NCI-H1092 (cell line): ENCODE measurements at places on chromosomes 6 and 20.
A peak's percentile ranks its signal among the peaks of the same experiment; 100 is the strongest.

- DNase-seq, result no peak
Measured at GRCh38 chr6:146408583-146408982, 135.1 kb upstream of the RAB32 start.

DNA sequence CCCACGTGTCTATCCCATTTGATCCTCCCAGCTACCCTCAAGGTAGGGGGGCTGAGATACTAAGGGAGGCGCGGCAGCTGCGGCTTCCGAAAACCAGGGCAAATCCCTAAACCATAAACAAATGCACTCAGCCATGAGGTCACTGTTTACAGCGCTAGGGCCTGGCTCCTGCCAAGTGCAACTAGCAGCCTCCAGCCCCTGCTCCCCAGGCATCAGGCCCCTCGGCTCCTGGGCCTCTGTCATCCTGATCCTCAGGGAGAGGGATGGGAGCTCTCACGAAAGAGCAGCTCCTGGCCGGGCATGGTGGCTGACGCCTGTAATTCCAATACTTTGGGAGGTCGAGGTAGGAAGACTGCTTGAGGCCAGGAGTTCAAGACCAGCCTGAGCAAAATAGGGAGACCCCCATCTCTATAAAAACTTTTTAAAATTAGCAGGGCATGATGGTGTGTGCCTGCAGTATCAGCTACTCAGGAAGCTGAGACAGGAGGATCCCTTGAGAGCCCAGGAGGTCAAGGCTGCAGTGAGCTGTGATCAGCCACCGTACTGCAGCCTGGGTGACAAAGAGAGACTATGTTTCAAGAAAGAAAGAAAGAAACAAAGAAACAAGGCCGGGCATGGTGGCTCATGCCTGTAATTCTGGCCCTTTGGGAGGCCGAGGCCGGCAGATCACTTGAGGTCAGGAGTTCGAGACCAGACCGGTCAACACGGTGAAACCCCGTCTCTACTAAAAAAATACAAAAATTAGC, 42.5 kb upstream of the TLDC2 start:
- no peak for DNase-seq

GRCh38 chr6:13368079-13368730, 39.9 kb upstream of the TBC1D7 start:
- no peak for DNase-seq

DNA sequence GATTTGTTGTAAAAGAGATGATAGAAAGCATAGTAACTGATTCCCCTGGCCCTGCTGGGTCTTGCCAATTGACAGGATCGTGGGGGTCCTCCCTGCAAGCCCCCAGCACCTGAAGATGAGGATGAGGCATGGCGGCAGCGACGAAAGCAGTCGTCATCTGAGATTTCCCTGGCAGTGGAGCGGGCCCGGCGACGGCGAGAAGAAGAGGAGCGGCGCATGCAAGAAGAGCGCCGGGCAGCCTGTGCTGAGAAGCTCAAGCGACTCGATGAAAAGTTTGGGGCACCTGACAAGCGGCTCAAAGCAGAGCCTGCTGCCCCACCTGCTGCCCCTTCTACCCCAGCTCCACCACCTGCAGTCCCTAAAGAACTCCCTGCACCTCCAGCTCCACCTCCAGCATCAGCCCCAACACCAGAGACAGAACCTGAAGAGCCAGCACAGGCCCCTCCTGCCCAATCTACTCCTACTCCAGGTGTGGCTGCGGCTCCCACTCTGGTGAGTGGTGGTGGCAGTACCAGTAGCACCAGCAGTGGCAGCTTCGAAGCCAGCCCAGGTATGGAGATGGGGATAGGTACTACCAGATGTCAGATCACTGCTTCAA, 7.3 kb downstream of the PRRC2A start:
- DNase-seq, result no peak

- peak; percentile 28 for DNase-seq
Measured at GRCh38 chr6:39377539-39377950, 55.0 kb upstream of the KCNK16 start.

DNA sequence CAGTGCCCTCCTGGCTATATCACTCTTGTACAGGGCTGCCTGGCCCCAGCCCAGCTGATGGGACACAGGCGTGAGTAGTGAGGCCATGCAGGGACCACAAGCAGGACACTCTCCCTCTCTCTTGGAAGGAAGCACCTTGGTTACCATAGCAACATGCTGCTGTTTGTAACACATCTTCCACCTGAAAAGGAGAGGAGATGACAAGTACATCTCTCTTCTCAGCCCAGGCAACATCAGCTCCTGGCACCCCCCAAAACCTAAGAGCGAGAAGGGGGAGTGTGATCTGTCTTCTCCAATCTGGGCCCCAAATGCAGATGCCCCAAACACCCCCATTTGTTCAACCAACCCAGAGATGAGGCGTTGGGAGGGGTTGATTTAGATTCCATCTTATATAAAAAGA, 49.9 kb downstream of the KCNB1 start:
- no peak for DNase-seq

- DNase-seq, result no peak
Measured at GRCh38 chr20:22775256-22775655, 190.9 kb upstream of the FOXA2 start.

DNA sequence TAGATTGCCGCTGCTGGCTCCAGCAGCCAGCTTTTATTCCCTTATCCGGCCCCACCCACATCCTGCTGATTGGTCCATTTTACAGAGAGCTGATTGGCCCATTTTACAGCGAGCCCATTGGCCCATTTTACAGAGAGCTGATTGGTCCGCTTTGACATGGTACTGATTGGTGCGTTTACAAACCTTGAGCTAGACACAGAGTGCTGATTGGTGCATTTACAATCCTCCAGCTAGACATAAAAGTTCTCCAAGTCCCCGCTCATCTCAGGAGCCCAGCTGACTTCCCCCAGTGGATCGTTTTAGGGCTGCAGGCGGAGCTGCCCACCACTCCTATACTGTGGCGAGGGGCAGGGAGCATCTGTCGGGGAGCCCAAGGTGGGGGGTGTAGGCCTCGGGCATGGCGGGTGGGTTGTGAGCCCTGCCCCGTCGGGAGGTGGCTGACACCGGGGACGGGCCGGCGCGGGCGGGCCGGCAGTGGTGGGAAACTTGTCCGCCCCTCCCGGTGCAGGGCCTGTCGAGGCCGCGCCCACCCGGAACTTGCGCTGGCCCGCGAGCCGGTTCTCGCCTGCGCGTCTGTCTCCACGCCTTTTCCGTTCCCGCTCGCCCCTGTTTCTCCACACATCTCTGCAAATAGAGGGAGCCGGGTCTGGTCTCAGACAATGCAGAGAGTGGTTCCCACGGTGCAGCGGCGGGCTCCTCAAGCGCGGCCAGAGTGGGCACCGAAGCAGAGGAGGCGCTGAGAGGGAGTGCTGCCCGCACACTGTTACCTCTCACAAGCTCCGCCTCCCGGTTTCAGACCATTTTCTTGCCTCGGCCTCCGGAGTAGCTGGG, 86.1 kb upstream of the STMND1 start:
- DNase-seq, result no peak

DNA sequence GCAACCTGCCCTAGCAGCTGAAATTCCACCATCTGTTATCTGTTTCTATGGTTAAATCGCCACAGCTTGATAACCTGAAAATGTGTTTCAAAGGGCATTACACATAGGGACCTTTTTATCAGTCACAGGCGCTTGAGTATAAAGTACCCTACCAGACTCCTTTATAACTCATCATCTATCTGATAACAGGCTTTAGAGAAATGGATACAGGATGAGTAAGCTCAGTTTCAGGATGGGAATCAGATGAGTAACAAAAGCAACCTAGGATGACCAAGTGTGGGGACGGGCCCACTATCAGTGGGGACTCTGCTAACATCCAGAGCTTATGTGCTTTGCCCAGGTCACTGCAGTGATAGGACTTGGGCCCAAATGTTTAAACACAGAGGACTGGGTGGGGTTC, 75.6 kb downstream of the PRND start:
- DNase-seq, result no peak

DNA sequence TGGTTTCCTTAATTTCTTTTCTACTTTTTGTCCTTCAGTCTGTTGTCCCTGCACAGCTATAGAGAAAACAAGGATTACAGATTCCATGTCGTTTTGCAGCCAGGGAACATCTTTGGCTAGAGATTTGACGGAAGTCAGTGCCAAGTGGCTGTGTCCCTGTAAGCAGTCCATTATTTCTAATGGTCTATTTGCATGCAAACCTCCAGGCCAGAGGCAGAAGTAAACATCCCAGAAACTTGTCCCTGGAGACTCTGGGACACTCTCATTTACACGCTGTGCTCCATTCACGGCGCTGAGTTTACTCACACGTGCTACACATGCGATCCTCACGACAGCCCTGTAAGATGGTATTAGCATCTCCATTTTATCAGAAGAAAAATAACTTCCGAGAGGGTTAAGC, 355.5 kb downstream of the PRKN start:
- no peak for DNase-seq

DNA sequence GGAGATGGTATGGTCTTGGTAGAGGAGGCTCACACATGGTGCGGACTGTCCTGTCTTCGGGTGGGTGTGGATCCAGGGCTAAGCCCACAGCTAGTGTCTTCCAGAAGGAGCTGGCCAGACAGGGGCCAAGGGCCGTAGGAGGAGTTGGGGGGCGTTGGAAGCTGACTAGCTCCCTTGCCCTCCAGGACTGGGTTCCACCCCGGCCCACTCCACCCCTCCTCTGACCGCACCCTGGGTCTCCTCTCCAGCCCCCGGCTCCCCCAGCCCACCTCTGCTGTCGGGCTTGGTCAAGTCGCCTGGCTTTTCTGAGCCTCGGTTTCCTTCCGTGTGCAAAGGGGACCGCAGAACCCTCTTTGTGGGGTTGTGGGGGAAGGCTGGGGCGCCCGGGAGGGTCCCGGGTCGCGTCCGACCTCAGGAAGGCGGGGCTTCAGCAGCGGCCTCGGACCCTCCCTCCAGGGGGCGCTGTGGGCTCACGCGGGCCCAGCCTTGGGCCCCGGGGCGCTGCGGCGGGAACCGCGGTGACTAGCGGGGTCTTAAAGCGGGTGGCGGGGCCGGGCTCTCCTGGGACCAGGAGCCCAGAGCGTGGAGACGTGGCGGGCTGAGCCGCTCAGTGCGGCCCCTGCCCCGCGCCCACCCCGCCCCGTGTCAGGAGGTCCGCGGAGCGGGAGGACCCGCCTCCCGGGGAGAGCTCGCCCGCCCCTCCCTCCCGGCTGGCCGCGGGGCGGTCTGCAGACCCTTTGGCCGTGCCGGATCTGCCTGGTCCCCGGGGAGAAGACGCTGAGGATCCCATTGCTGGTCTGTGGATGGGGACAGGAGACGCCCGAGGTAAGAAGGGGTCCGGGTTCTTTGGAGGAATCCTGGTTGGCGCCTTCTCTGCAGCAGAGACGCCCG, 5.4 kb downstream of the NPBWR2 start:
- DNase-seq, result no peak

DNA sequence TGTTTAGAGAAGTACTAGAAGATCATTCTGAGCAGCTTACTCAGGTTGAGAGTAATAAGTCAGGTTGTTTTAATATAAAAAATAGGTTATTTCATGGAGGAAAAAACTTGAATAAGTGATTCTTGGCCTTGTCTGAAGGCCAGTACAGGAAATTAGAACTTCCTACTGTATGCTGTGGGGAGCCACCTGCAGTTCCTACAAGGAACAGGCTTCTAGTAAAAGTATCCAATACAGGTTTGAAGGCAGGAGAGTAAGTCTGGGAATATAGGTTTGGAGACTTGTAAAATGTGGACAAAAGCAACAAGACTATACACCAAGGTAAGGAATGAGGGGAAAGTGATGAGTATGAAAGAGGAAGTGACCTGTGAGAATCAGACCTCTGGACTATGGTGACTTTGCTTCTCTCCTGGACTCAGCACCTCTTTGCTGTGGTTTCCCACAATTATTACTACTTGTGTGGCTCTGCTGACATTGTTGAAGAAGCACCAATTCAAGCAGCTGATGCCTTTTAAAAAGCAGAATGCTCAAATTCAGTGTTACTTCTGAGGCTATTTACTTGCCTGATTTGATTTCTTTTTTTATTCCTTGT, 278.6 kb downstream of the TBC1D7 start:
- no peak for DNase-seq

DNA sequence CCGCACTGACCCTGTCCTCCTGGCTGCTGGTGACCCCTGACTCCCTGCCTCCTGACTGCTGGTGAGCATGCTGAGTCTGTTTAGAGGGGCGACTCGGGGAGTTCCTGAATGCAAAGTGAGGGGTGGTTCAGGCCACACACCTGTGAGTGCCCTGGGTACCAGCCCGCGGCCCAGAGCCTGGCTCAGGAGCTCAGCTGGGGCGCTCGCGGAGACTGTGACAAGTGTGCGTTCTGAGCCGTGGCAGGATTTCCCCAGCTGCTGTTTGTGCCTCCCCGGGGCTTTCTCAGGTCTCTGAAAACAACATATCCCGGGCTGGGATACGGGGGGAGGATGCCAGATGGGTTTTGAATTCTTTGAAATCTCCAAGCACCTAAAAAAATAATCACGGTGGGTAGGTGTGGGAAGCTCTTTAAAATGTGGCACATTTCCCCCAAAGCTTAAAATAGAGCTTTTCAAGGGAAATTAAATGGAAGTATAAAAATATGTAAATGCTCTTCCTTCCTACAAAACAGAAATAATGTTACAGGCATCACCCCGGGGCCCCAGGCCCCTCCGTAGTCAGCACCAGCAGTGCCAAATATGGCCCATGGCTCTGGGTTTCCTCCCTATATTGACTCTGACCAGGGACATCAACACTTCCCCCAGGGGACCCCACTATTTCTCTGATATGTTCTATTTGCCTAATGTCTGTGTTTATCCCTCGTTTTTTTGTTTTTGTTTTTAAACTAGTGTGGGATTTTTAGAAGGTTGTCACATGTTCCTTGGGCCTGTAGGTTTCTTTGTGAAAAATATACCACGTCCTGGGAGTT, 49.9 kb upstream of the TAGAP start:
- no peak for DNase-seq

DNA sequence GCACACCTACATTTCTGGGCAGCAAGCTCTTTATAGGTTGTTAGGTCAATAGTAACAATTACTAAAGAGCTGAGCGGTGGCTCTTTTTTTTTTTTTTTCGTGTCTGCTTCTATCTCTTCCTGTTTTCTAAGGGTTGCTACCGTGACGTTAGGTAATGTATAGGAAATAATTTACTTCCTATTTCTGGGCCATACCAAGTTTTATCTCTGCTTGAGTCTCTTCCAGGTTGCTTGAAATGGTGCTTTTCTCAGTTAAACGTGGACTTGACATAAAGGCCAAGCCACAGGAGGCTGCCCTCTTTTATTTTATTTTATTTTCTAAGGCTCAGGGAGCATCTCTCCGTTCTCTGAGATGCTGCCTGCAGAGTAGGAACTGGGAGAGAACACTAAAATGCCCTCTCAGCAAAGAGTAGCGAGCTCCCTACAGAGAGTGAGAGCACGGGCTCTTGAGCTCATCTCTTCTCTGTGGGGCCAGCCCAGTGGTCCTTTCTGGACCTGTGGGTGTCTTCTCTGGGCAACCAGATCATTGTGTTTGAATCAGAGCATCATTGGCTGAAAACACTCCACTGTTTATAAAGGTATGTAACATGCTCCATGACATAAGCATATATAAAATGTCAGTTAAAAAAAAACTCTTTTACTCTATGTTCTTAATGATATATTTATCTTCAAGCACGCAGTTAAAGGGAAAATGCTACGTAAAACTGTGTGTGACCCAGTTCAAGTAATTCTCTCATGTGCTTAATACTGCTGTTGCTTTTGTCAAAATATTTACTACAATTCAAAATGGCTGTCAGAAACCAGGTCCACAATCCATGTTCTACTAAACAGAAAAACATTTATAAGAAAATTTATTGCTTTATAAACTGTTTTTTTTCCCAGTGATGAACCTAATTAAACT, at the start of gene ZNF831:
Gene ZNF831 (plus strand): TSS at position 191 of the 900 bp plus-strand sequence. CDS start 27,199 bp downstream, outside the sequence.
- no peak for DNase-seq

- no peak for DNase-seq
Measured at GRCh38 chr6:24441599-24441904, 38.8 kb downstream of the MRS2 start.

- no peak for DNase-seq
Measured at GRCh38 chr20:35821807-35822242, 50.0 kb downstream of the PHF20 start.
